ENCODE measurements at places on chromosomes 1 and 21.

DNA sequence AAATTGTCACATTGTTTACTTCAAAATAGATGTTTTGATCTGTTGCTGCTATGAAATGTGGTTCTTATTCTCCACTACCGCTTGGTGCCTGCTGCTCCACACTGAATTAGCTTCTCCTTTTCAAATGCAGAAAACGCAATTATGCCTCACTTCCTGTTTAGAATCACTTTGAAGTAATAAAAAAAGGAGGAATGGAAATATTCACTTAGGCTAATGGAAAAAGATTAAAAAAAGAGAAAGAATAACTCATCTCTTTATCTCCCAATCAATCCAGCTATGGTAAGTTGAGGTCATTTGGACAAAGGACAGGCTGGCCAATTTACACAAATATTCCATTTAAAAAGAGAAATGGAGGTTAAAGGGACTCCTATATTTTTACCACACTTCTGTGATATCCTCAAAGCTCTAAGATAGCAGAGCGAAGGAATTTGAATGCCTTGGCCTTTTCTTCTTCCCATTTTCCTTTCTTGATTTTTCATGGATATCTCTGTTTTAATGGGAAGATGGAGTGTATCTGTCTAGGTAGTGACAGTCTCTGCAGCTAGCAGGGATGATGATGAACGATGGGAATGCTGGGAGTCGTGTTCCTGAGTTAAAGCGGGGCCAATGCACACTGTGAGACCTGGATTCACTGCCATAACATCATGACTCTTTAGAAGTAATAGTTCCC is 35.7 kb downstream of the RGS5 start:
- no peak for DNase-seq

DNA sequence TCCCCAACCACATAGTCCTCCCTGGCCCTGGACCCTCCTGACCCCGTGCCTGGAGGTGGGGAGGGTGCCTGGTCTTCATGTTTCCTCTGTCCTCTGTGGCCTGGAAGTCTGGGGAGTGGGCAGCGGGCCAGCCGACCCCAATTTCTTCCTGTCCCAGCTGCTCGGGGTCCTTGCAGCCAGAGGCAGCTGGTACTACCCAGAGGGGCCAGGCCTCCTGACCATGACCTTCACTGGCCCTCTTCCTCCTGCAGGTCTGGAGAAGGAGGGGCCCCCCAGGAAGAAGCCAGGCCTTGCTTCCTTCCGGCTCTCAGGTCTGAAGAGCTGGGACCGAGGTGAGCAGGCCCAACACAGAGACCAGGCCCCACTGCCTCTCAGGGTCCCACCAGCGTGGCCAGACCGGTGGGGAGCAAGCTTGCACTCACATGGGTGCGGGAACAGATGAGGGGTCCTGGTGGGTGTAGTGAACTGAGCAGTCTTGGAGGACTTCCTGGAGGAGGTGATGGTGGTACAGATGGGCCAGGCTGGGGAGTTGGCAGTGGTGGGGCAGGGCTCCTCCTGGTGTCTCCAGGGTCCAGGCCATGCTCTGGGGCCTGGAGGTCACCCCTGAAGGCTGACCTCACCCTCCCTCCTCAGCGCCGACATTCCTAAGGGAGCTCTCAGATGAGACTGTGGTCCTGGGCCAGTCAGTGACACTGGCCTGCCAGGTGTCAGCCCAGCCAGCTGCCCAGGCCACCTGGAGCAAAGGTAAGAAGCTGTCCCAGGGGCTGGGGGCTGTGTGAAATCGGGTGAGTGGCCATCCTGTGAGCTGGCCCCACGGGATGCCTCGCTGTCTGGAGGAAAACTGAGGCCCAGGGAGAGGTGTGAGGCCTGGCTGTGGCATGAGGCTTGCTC is 32.7 kb downstream of the TRIM11 start:
- no peak for DNase-seq

GRCh38 chr1:12142141-12142823 is 24.5 kb upstream of the TNFRSF1B start:
- no peak for DNase-seq

DNA sequence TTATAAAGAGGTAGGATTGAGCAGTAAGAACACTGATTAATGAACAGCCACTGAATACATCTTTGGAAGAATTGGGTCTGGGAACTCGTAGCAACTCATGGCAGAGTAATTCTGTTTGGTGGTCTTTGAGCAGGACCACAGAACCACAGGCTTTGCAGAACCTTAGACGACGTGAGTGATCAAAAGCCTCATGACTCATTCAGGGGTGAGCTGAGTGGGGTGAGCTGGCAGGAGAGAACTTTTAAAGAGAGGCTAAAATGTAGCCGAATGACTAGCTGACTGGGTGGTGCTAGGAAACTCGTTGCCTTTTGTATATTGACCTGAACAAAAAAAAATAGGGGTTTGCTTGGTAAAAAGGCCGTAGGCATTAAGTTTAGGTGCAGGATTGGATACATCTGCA is 313.8 kb downstream of the TGFB2 start:
- DNase-seq = no peak

DNA sequence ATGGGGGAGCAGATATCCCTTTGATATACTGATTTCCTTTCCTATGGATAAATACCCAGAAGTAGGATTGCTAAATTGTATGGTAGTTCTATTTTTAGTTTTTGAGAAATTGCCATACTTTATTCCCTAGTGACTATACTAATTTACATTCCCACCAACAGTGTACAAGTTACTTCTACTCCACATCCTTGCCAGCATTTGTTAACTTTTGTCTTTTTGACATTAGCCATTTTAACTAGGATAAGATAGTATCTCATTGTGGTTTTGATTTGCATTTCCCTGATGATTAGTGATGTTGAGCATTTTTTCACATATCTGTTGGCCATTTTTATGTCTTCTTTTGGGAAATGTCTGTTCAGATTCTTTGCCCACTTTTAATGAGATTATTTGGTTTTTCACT is 620.6 kb upstream of the CAMK1G start:
- DNase-seq = no peak

DNA sequence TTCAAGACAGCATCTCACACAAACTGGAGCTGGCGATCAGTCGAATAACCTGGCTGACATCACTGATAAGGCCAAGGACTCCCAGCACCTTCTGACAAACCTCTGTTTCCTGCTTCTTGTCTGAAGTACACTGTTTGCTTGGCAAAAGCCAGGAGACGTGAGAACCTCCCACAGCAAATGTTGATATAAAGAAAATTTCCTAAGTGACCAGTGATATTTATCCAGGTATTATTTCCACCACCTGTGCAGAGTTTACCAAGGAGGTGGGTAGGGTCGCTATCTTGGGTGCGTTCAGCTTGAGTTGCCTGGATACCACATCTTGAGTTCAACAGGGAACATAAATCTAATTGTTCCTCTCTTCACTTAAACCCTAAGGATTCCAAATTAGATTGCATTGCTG is 72.9 kb downstream of the SETD4 start:
- no peak for DNase-seq

DNA sequence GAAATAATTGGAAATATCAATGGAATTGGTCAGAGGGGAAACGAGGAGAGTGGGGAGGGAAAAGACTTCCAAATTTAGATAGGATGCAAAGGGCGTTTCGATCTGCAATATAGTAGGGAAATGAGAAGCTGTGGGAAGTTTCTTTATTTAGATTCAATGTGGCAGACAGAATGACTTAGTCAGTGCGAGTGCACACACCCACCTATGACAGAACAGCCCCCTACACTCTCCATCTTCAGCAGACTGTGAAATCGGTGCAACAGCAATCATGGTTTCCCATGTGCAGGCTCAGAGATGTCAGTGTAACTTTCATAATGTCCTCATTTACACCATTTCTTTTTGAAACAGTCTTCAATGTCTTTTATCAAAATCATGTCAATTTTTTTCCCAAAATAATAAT is 46.0 kb downstream of the DIP2A start:
- DNase-seq = no peak

GRCh38 chr1:59481881-59482505 is 185.1 kb downstream of the FGGY start:
- DNase-seq = no peak

- DNase-seq = no peak
These were observed 23.7 kb downstream of the NKAIN1 start for GRCh38 chr1:31216016-31216415.

- DNase-seq = no peak
These were observed 44.7 kb downstream of the MSH4 start for GRCh38 chr1:75841421-75841820.

GRCh38 chr1:109630898-109631512 is 11.4 kb downstream of the AMPD2 start:
- no peak for DNase-seq

DNA sequence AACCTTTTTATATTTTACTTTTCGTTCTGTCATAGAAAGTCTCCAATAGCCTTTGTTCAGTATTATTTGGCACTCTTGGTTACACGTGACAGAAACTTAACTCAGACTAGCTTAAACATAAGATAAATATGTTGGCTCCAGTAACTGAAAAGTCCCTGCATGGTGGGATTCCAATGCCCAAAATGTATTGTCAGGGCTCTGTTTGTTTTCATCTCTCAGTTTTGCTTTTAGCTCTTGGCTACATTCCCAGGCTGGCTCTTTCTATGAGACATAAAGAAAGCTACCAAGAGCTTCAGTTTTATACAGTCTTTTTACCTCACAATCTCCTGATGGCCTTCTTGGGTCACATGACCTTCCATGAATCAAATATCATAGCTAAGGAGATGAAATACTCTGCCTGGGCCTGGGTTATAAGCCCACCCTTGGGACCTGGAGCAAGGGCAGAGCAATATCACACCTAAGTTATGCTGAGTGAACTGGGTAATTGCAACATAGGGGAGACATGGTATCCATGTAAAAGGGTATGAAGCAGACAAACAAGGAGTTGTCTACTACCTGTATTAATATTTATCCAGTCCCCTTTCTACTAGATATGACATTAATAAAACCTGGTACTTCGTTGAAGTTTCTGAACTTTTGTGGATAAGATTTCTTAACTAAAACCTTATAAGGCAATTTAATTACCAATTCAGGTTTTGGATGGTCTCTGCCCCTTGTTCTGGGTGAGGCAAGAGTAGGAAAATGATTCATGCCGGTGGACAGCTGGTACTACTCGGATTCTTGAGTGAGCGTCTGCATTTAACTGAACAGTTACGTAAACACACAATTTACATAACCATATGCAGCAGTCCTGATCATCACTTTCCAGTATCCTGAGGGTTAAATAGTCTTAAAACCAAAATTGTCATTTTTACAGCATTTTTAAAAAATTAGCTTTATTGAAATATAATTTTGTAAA is 442.3 kb downstream of the GPATCH2 start:
- DNase-seq = no peak

GRCh38 chr1:931380-932172 is 7.9 kb downstream of the SAMD11 start:
- no peak for DNase-seq

- no peak for DNase-seq
These were observed 808 bp downstream of the C1orf116 start for GRCh38 chr1:207031632-207032264.

DNA sequence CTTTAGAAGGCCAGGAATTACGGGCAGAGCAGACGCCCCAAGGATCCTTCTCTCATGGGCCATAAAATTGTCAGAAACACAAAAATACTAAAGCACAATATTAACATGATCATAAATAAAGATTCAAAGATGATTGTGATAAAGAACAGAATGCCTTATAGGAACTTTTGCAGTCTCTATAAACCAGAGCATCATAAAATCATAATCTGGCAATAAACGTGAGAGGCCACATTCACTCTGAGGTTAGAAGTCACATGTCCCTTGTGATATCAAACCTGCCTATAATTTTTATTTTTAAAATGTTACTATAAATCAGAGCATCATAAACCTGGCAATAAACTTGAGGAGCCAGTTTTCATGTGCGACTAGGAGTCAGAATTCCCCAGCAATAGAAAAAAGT is 100.5 kb downstream of the ZBTB18 start:
- DNase-seq = no peak

GRCh38 chr1:231232870-231233734 is 7.9 kb upstream of the GNPAT start:
- no peak for DNase-seq

DNA sequence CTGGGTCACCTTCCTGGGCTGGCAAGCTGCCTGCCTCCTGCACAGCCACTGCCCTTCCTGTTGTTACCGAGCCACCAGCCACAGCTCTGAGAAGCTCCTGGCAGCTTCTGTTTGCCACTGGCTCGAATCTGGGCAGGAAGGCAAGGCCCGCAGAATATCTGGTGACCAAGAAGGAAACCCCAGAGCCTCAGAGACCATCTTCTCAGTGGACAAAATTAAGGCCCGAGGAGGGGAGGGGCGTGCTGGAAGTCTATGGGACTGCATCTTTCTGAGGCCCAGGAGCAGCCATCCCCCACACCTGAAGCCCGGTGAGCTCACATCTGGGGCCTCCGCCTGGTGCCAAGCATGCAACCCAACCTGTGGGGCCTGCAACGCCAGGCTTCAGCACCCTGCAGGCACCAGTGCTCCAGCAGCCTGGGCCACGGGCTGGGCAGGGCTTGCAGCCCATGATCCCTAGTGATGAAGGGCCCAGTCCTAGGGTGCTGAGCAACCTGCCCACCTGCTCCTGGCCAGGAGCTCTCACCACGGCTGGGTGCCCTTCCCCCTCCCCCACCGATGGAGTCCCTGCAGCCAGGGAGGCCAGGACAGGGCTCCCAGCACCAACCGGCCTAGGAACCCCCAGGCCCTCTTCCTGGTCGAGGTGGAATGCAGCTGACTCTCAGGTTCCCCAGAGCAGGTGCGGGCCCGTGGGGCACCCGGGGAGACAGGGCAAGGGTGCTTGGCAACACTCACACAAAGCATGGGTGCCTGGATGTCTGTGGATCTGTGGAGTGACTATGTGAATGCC is 879 bp downstream of the CPTP start:
- no peak for DNase-seq

GRCh38 chr21:41765973-41766882 is 624 bp downstream of the RIPK4 start:
- no peak for DNase-seq

GRCh38 chr1:165734906-165735305 is 33.8 kb downstream of the TMCO1 start:
- no peak for DNase-seq

GRCh38 chr1:81695741-81696140 is 105.0 kb upstream of the ADGRL2 start:
- DNase-seq = no peak

DNA sequence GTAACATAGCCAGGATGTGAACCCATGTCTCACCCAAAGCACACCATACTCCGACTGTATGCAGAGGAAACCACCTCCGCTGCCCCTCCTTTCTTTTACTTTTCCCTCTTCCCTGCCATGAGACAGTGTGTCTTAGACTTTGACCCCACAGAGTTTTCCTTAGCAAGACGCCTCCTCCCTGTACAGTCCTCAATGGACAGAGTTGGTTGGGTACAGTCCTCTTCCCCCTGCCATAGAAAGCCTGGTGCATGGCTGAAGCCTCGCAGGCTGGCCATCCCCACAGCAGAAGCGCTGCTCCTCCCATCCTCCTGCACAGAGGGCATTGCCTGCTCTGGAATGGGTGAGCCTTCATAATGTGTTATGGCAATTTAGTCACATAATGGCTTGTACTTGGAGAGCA is 127.9 kb downstream of the PLPP3 start:
- DNase-seq = no peak

GRCh38 chr1:54813485-54814125 is 12.5 kb upstream of the TTC22 start:
- no peak for DNase-seq
